ENCODE measurements at places on chromosomes 16 and 17.
A peak's percentile ranks its signal among the peaks of the same experiment; 100 is the strongest.

- DNase-seq = no peak
Measured at GRCh38 chr17:72711521-72712310, 380.8 kb downstream of the SLC39A11 start.

DNA sequence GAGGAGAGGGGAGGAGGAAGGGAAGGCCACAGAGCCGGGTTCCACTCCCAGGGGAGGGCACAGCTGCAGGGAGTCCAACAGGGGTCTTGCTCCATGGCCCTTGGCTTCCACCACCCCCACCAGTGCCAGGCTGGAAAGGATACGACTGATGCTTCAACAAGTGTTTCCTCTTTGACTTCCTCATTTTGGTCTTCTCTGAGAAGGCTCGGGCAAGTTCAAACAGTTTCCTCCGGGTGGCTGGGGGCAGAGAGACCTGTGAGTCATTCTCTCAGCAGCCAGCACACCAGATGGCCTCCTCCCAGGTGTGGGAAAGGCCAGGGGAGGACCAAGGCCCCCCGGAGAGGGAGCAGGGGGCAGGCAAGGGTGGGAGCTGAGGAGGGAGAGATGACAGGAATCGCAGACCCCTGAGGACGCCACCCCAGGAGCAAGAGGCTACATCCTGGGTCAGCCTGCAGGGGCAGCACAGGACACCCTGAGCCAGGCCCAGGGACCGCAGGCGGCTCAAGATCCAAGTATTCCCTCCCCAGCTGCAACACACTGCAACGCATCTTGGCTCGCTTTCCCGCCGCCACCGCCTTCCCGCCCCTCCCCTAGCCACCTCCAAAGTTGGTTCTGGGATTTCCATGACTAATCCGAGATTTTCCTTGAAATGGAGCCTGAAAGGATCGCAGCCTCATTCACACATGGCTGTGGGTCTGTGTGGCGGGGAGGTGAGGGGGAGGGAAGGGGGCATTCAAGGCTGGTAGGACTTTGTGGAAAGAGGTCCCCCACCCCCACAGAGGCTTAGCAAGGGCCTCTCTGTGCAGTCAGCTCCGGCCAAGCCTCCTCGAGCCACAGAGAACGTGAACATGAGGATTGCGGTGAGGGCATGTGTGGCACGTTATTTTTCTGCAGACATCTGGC, 18.4 kb upstream of the MRPS23 start:
- peak; percentile 94 for DNase-seq

DNA sequence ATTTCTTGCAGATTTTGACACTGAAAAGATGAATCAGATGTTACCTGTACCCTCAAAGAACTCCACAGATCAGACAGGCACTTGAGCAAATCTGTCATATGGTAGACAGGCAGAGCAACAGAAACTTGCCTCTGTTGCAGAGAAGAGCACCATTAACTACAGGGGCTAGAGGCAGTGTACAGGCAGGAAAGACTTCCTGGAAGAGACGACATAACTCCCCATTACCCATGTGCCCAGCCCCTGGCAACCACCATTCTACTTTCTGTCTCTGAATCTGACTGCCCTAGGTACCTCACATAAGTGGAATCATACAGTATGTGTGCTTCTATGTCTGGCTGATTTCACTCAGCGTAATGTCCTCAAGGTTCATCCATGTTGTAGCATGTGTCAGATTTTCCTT, 15.5 kb downstream of the GFOD2 start:
- no peak for DNase-seq

DNA sequence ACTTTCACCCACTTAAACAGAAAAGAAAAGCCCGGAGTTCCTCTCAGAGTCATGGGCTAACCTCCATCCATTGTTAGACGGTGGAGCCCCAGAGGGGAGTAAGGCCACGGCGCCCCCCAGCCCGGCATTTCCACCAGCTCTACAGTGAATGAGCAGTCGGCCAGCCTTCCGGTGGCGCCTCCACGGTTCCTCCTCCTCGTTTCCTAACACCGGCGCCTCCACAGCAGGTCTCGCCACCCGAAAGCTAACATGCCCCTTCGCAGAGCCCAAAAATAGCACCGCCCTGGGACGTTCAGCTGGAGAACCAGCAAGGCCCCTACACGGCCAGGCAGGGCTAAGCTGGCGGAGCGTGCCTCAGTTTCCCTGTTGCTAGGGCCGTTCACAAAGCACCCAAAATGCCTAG, 858 bp downstream of the MMD start:
- no peak for DNase-seq

- no peak for DNase-seq
Measured at GRCh38 chr17:65022751-65023700, 33.5 kb downstream of the GNA13 start.

DNA sequence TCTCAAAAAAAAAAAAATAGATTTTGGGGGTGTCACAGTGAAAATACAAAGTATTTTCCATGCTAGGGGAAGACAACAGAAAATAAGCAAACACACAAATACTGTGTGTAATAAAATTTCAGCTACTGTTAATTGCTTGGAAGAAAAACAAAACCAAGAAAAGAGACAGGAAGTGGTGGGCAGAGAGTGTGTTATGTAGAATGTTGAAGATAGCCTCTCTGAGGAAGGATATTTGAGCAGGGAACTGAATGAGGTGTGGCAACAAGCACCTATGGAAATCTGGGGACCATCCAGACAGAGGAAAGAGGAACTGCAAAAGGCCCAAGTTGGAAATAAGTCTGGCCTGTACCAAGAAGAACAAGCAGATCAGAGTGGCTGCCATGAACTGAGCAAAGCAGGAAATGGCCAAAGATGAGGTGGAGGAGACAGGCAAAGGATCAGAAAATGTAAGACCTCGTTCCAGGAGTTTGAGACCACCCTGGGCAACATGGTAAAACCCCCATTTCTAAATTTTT, 7.8 kb upstream of the USP31 start:
- DNase-seq = no peak

- DNase-seq = no peak
Measured at GRCh38 chr17:14042411-14042810, 26.9 kb upstream of the COX10 start.

GRCh38 chr17:72561266-72561665, 440.4 kb downstream of the SOX9 start:
- no peak for DNase-seq

GRCh38 chr16:82609140-82609539, 17.6 kb upstream of the CDH13 start:
- DNase-seq = no peak

DNA sequence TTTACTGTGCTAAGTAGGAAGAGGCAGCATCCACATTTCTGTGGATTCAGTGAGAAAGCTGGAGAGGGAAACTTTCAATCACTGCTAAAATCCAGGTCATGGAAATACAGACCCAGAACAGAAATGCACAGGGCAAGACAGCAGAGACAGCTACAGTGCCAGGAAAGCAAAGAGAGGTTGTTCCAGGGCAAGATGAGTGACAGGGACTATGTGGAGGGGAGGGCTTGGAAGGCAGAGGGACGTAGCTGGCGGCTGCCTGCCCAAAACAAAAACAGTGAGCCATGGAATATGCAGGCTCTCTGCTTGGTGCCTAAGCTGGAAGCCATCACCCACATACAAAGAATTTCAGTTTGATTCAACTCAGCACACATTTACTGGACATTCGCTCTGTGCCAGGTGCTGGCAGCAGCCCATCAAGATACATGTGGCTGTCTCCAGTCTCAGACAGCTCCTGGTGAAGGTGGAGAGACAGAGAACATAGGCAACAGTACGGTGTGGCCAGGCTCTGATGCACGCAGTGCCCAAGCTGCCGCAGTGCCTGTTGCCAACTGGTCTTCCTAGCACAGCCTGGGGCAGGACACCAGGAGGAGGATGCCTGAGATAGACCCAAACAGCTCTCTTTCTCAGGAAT, 88.7 kb downstream of the AIPL1 start:
- DNase-seq = no peak

DNA sequence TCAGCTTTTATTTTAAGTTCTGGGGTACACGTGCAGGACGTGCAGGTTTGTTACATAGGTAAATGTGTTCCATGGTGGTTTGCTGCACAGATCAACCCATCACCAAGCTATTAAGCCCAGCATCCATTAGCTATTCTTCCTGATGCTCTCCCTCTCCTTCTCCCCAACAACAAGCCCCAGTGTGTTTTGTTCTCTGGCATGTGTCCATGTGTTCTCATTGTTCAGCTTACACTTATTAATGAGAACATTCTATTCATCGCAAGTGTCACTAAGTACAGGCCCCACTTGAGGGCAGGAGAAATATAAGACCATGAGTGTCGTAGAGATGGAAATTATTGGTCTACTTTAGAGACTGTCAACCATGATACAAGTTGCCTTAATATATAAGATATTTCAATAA, 615.1 kb downstream of the CDH8 start:
- DNase-seq = no peak

- DNase-seq = no peak
Measured at GRCh38 chr16:80976946-80977345, 29.7 kb downstream of the CMC2 start.

- no peak for DNase-seq
Measured at GRCh38 chr17:45965812-45966211, 33.2 kb upstream of the STH start.
